ENCODE measurements at places on chromosomes 3 and 15.

DNA sequence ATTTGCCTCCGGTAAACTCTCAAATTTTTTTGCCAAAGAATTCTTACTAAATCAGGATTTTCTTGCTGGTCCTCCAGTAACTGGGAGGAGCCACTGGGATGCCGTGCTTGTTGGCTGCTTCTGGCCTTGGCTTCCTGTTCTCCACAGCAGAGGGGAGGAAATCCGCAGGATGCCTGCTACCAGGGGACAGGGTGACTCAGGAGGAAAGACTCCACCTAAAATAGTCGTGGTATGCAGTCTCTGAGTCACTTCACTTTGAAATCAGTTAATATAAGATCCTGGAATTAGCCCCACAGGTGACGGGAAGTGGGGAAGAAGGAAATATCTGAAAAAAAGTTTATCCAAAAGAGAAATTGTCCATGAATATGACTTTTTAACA, 6.5 kb upstream of the TM4SF18 start:
- DNase-seq, result no peak

DNA sequence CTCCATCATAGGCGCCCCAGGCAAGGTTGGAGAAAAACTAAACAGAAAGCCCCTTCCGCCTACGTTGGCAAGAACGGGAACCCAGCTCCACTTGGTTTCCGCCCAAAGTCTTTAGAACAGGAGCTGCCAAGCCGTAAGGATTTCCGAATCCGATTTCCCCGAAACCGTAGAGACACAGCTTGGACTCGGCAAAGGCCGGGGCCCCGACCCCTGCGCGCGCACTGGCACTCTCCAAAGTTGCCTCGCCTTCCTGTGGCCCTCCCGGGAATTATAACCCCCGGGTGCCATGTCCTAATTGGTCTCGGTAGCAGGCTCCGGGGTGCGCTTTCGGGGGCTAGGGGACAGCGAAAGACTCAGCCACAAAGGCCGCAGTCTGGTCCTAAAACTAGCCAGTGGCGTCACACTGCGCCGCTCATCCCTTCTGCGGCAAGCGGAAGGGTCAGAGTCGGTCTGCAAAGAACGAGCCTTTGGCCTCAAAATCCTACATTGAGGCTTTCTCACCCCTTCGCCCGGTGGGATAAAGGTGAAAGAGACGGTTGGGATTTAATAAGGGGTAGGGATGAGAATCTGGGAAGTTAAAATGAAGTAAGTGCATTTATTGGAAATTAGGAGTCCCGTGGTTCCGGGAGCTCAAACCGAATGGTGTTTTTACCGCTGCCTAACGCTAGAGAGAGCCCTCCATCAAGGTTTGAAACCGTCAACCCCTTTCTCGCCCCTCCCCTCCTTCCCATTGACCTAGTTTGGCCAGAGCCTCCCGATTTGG, 6.8 kb downstream of the BCL6 start:
- DNase-seq, result no peak

GRCh38 chr3:193732827-193733226, 139.8 kb downstream of the OPA1 start:
- no peak for DNase-seq

- no peak for DNase-seq
Measured at GRCh38 chr15:35690089-35690488, 144.1 kb upstream of the DPH6 start.

DNA sequence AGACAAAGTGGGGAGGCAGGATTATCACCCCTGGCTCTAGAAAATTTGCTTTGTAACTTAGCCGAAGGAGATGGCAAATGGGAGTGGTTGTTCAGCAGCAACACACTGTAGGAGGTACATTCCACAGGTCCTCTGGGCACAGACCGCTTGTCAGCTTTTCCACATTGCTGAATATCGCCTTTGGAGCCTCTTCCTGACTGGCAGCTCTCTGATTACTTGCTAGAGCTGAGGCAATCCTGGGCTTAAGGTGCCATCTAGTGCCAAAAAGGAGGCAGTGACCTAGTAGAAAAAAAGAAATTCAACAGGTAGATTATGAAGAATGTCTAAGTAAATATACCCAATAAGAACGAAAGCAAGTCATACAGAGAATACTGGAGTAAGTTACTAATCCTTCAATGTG, 13.1 kb upstream of the SCN5A start:
- no peak for DNase-seq

- DNase-seq, result peak; percentile 53
Measured at GRCh38 chr15:81084716-81085115, 49.4 kb upstream of the CFAP161 start.

GRCh38 chr3:138364356-138365252, 16.2 kb downstream of the MRAS start:
- no peak for DNase-seq

GRCh38 chr15:29046977-29047376, 161.2 kb downstream of the APBA2 start:
- DNase-seq, result no peak

DNA sequence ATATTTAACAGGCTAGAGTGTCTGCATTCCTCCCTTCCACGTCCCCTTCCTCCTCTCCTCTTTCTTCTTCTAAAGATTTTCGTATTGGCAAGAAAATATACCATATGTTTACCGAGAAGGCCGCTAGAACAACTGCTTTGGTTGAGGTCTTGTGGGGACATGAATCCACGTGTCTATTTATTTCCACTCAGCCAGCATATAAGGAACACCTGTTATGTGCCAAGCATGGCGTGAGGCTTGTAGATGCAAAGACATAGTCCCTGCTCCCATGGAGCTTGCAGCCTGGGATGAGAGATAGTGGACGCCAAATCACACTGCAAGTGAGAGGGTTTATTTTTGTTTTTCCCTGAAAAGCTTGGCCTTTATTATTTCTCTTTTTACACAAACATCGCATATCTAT, 57.1 kb downstream of the SLC7A14 start:
- no peak for DNase-seq

DNA sequence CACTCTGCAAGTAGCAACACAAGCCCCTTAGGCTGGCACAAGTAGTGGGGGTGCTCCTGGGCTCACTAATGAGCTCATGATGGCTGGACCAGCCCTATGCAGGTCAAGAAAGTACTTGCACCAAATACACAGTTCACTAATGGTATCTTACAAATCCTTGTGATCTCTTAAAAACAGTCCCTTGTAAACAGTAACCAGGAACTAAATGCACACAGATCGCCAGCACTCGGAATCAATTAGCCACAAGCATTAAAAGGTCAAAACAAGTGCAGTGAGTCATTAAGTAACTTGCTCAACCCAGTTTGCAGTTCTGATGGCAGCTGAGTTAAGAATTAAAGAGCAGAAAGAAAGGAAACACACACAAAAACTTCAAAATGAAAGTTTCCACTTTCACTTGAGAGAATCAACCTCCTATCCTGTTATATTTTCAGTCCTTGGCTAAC, 43.2 kb downstream of the ARHGEF3 start:
- no peak for DNase-seq

DNA sequence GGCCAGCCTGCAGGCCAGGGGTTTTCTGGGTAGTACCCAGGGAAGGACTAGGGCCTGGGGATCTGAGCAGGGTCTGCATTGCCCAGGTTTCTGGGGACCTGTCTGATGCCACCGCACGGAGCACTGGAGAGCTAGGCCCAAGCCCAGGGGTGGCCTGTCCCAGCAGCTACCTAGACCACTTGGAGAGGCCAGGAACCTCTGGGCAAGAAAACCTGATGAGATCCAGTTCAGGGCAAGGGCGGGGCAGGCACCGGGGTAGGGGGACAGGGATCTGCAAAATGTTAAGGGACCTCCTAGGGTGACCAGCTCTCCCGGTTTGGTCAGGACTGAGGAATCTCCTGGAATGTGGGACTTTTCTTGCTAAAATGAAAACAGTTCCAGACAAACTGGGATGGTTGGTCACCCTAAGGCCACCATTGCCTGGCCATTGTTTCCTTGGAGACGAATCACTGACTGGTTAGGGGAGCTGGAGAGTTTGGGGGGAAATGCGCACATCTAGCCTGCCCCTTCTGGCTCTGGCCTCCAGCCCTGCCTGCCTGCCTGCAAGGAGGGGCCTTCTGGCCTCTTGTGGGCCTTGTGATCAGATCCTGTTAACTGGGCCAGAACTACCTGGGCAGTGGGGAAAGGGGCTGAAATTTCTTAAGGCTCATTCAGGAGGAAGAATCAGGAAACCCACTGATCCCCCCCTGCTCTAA, 117.4 kb upstream of the TLE3 start:
- no peak for DNase-seq
